ENCODE measurements at places on chromosomes 1 and 21.
A peak's percentile ranks its signal among the peaks of the same experiment; 100 is the strongest.

DNA sequence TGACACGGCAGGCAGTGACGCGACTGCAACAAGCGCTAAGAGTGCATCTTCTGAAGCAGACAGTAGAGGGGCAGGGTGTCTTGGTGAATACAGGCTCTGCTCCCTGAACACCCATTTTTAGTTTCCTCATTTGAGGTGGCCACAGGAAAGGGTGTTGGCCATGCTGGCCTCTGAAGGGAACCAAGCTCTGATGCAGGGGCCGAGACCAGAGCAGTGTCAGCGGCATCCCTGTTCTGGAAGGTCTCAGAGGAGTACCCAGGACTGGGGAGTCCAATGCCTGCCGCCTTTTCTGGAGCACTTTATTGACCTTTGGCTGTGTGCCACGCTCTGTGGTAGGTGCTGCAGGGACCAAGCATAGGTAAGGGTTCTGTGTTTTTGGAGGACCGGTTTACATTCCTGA lies 100.4 kb downstream of the KCNJ6 start:
- peaks cover 9% of the 10 kb centered on the region for H3K4me1 ChIP-seq
- no peak overlapping the region for H3K27ac ChIP-seq
- no peak for DNase-seq
- H3K27me3 ChIP-seq, result peaks cover 5% of the 10 kb centered on the region
- H3K4me3 ChIP-seq, result no peak overlapping the region

GRCh38 chr1:74246315-74246714 lies 11.1 kb downstream of the TNNI3K start:
- no peak for DNase-seq
- H3K27me3 ChIP-seq, result no peaks in the 10 kb centered on the region
- no peaks in the 10 kb centered on the region for H3K4me1 ChIP-seq
- no peaks in the 10 kb centered on the region for H3K36me3 ChIP-seq
- H3K27ac ChIP-seq, result no peak overlapping the region

- H3K27me3 ChIP-seq, result peaks cover 3% of the 10 kb centered on the region
- peaks cover 49% of the 10 kb centered on the region for H3K4me1 ChIP-seq
- peak overlapping the region; percentile 36 for H3K4me3 ChIP-seq
- DNase-seq, result no peak
- H3K27ac ChIP-seq, result peak overlapping the region; percentile 40
Measured at GRCh38 chr1:168498956-168499687, 44.7 kb downstream of the XCL2 start.

- H3K27ac ChIP-seq, result no peak overlapping the region
- H3K4me1 ChIP-seq, result no peaks in the 10 kb centered on the region
- no peak for DNase-seq
- H3K4me3 ChIP-seq, result no peak overlapping the region
- H3K36me3 ChIP-seq, result no peaks in the 10 kb centered on the region
Measured at GRCh38 chr1:147919896-147920295, 8.3 kb upstream of the GPR89B start.

- H3K27me3 ChIP-seq, result peaks cover 2% of the 10 kb centered on the region
- no peak for DNase-seq
- H3K4me3 ChIP-seq, result no peak overlapping the region
- H3K36me3 ChIP-seq, result no peaks in the 10 kb centered on the region
- no peak overlapping the region for H3K27ac ChIP-seq
Measured at GRCh38 chr21:15557925-15558324, 171.9 kb upstream of the USP25 start.

- peak overlapping the region; percentile 86 for H3K27ac ChIP-seq
- H3K4me3 ChIP-seq, result no peak overlapping the region
- H3K36me3 ChIP-seq, result no peaks in the 10 kb centered on the region
- no peaks in the 10 kb centered on the region for H3K4me1 ChIP-seq
- no peak for DNase-seq
- H3K27me3 ChIP-seq, result peaks cover 2% of the 10 kb centered on the region
Measured at GRCh38 chr21:31730712-31731055, 1.2 kb downstream of the SCAF4 start.

DNA sequence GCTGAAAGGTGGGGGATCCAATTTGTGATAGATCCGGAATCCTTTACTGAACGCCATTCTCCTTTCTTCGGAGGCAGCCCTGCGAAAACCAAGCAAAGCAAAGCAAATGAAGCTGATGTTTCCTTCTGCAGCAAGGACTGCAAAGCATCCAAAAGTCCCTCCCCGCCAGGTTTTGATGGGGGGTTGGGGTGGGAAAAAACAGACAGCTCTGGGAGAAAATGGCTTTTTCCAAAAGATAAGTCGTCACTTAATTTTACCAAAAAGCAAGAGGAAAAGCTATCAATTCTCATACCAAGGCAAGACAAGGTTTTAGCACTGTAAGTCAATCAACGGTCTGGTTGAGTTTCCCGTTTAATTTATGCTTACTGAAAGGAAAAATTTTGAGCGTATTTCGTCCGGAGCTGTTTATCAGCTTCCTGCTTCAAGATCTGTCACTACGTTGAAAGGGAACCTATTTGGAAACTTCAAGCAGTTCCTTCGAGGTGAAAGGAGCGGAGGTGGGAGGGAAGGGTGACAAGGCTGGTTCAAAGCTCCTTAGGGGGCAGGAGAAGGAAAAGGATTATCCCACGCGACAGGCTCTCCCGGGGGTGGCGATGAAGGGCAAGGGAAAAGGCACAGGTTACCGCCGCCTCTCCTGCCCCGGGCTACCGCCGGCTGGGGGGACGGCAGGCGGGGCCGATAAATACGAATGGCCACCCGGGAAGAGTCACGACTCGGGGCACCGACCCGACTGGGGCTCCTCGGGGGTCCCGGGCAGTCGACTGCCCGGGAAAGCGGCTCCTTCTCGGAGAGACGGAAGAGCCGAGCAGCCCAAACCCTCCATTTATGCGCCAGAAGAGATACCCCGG lies 750 bp downstream of the SYNJ1 start:
- peaks cover 7% of the 10 kb centered on the region for H3K36me3 ChIP-seq
- no peak for DNase-seq
- peak overlapping the region; percentile 87 for H3K27ac ChIP-seq
- H3K27me3 ChIP-seq, result no peaks in the 10 kb centered on the region
- H3K4me3 ChIP-seq, result peak overlapping the region; percentile 97

DNA sequence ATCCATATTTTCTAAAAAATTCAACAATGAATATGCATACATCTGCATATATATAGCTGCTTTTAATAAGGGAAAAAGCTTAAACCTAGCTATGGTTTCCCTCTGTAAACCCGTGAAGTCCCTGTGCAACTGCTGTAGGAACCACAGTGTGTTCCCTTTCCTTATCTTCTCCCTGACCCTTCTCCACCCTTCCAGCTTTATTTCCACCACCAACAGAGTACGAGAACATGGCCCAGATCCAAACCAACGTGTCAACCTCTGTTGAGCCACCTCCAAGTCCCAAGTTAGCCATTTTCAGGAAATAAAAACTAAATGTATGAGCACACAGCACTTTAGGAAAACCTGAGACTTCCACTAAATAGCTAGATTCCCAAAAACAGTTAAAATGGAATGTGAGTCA lies 20.3 kb downstream of the SUSD4 start:
- peaks cover 37% of the 10 kb centered on the region for H3K27me3 ChIP-seq
- H3K36me3 ChIP-seq, result no peaks in the 10 kb centered on the region
- H3K4me3 ChIP-seq, result no peak overlapping the region
- no peaks in the 10 kb centered on the region for H3K4me1 ChIP-seq

DNA sequence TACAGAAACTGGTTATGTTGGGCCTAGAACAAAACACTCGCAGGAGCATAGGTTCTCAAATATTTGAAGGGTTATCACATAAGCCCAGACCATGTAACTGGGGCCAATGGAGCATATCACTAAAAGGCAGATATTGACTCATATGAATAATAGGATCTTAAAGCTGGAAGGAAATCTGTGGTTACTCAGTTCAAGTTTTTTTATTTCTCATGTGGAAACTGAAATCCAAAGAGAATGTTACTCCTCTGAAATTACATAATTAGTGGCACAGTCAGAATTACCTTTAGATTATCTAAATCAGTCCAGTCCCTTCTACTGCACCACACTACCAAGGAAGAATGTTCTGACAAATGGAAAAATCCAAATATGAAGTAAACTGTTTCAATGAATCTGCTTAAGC lies 12.0 kb downstream of the SLAMF8 start:
- DNase-seq, result no peak
- H3K27me3 ChIP-seq, result no peaks in the 10 kb centered on the region
- no peak overlapping the region for H3K4me3 ChIP-seq
- H3K27ac ChIP-seq, result no peak overlapping the region
- peaks cover 5% of the 10 kb centered on the region for H3K36me3 ChIP-seq
- H3K4me1 ChIP-seq, result peaks cover 56% of the 10 kb centered on the region

- H3K4me3 ChIP-seq, result no peak overlapping the region
- DNase-seq, result no peak
- no peaks in the 10 kb centered on the region for H3K4me1 ChIP-seq
- H3K27ac ChIP-seq, result no peak overlapping the region
- H3K36me3 ChIP-seq, result no peaks in the 10 kb centered on the region
Measured at GRCh38 chr1:45148209-45148825, 58.1 kb downstream of the ZSWIM5 start.

DNA sequence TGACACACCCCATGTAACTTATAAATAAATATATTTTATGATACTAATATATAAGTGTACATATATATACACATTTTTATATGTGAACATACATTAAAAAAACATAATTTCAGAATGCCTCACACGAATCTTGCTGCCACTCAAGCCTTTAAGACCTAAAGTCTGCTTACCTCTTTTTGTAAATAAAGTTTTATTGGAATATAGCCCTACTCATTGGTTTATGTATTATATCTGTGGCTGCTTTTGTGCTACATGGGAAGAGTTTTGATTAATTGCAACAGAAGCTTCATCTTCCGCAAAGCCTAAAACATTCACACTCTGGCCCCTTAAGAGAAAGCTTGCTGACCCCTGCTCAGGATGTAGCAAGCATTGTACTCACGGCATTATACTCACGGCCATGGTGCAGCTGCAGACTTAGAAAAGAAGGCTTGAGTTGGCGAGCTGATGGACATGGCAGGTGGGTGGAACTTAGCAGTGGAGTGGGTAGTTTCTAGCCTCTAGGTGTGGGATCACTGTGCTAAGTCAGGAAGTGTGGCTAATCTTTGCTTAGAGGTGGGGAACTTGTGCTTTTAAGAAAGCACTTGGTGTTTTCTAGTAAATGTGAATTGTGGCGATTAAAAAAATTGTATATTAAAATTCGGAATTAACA lies 80.8 kb downstream of the DYRK1A start:
- H3K4me3 ChIP-seq, result no peak overlapping the region
- DNase-seq, result no peak
- peaks cover 73% of the 10 kb centered on the region for H3K4me1 ChIP-seq
- no peak overlapping the region for H3K27ac ChIP-seq
- peaks cover 16% of the 10 kb centered on the region for H3K36me3 ChIP-seq
- H3K27me3 ChIP-seq, result peaks cover 1% of the 10 kb centered on the region

- no peaks in the 10 kb centered on the region for H3K36me3 ChIP-seq
- DNase-seq, result no peak
- H3K4me3 ChIP-seq, result no peak overlapping the region
- H3K4me1 ChIP-seq, result no peaks in the 10 kb centered on the region
Measured at GRCh38 chr1:113058941-113059706, 13.9 kb upstream of the LRIG2 start.

DNA sequence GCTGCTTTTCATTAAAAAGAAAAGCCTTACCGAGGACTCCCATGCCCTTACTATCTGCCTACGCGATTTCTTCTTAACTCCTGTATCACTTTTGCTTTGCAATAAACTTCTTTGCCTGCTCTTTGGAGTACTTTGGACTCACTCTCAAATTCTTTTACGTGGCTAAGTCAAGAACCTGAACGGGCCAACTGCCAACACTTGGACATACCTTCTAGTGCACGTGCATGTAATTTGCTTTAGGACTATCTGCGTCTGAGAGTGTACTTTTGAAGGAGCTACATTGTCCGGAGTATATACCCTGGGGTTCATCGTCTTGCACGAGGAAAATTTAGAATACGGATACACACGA lies 3.6 kb upstream of the OTUD3 start:
- no peak overlapping the region for H3K4me3 ChIP-seq
- no peak overlapping the region for H3K27ac ChIP-seq
- peaks cover 31% of the 10 kb centered on the region for H3K4me1 ChIP-seq
- peaks cover 2% of the 10 kb centered on the region for H3K27me3 ChIP-seq

GRCh38 chr1:29179641-29180184 lies 2.0 kb downstream of the SRSF4 start:
- H3K27me3 ChIP-seq, result peaks cover 2% of the 10 kb centered on the region
- DNase-seq, result no peak
- H3K4me1 ChIP-seq, result peaks cover 48% of the 10 kb centered on the region
- H3K4me3 ChIP-seq, result peak overlapping the region; percentile 93
- peak overlapping the region; percentile 97 for H3K27ac ChIP-seq

DNA sequence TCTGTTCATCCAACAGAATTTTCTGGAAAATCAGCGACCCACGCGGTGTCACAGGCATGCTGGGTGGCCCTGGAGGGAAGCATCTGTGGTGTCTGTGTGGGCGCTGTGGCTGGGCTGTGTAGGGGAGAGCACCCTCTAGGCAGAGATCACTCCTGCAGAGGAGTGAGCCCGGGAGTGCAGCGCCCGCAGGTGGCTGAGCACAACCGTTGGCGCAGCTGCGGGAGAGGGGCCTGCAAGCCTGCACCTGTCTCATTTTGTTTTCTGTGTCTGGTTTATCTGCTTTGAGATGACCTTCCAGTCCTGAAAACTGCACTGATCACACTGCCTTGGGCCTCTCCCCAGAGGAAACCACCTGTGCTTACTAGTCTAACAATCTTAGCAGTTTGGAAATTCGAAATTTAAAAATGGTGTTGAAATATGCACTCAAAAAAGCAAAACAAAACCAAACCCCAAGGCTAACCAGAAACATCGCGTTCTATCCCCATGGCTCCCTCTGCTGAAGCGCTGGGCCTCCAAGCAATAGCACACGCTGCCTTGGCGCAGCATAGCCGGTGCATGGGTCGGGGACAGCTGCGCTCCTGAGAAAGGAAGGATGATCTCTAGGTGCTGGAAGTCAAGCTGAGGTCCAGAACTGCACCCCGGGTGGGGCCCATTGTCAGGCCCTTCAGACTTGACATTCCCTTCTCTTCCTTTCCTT lies 4.8 kb downstream of the FAM3B start:
- H3K27ac ChIP-seq, result no peak overlapping the region
- H3K27me3 ChIP-seq, result peaks cover 9% of the 10 kb centered on the region
- H3K4me3 ChIP-seq, result no peak overlapping the region

Data from HFFc6 (cell line).